Gastroesophageal sphincter (tissue), 4 donors: ENCODE measurements at places on chromosomes 1 and 21. TPM values are rescaled to one million over a fixed set of nuclear protein-coding genes. Genes with fewer than 3 reads are reported as not detected.

ARHGEF16 gene
- 0.78 TPM for total RNA-seq

S100A5 gene
- not detected for total RNA-seq

FAM177B gene
- total RNA-seq = not detected

RUNX1 gene
- 4.8 TPM for total RNA-seq

- ATAC-seq = no peak
Measured at GRCh38 chr1:29183287-29183686, 1.6 kb upstream of the SRSF4 start.

DNA sequence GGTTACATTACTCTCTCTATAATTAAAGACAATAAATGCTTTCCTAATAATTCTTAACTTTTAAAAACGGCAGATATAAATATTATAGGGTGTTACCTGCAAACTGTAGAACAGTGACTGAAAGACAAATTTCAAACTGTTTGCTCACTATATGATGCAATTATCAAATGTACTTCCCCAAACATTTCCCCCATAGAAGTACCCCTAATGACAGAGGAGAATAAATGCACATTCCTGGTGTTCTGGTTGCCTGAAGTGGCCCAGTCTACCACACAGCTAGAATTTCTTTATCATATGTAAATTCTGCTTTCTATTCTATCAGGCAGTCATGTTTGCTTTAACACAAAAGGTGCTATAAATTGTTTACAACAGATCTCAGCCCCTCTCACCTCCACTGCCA, 70.4 kb downstream of the VAV3 start:
- no peak for ATAC-seq

DNA sequence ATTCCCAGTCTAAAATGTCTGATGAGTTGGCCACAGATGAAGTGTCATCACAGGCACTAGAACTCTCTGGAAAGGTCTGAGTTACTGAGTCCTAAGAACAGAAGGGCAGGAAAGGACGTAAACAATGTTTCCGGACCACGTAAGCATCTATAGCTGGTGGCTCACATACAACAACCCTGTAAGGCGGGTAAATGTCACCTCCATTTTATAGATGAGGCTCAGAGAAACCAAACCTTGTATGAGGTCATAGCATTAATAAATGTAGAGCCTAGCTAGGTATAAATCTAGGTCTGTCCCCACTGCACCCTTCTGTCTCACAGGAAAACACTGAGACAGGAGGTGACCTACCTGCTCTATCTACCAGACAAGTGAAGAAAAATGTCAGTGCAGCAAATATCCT, 86.6 kb downstream of the CSMD2 start:
- no peak for ATAC-seq

GRCh38 chr1:154859151-154859785, 10.8 kb downstream of the KCNN3 start:
- ATAC-seq = no peak

GRCh38 chr21:33762803-33763581, 120.7 kb downstream of the ITSN1 start:
- ATAC-seq = no peak
